ENCODE measurements at places on chromosomes 4 and X. TPM values are rescaled to one million over a fixed set of nuclear protein-coding genes. Genes with fewer than 3 reads are reported as not detected.

Gene PRDM8
- 15.7 TPM for total RNA-seq

Gene GUCY1A1
- total RNA-seq: 254 TPM

Gene TIMM8A
- total RNA-seq: 3.0 TPM

Gene PDCL2
- total RNA-seq: not detected

Gene NEXMIF
- 7.3 TPM for total RNA-seq

Gene PAGE4
- not detected for total RNA-seq

DNA sequence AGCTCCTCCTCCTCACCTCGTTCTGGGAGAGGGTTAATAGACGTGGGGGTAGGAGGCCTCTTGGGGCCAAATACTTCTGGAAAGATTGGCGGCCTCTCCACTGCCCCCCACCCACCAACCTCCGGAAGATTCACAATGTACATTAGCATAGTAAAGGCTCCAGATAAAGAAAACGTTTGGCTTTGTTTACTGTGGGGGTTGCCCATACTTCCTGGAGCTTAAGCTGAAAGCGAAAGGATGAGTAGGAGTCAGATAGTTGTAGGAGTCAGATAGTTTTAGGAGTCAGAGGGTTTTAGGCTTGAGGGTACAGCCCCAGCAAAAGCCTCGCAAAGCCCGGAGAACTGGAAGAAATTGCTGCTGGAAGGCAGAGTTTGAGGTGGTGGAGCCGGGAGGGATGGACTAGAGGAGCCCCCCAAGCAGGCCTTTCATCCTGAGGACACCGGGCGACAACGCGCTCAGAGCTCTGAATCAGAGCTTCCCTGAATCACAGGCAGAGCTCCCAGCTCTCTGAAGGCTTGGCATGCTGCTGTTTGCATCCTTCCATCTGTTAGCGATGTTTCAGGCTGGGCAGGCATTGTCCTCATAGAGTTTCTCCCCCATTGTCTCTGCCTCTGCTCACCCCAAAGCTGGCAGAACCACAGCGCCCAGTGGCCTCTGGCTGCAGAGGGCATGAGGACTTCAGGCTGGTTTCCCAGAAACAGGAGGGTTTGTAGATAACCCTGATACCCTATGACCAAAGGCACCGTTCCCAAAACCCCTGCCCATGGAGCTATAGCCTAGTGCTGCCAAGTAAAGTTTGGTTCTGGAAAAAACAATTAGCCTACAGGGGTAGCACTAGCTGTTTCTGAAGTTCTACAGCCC, 280.7 kb downstream of the BCOR start:
- H3K4me3 ChIP-seq: no peak overlapping the region
- H3K27ac ChIP-seq: no peak overlapping the region
- peaks cover 10% of the 10 kb centered on the region for H3K4me1 ChIP-seq
- no peak for DNase-seq
- no peaks in the 10 kb centered on the region for H3K27me3 ChIP-seq

DNA sequence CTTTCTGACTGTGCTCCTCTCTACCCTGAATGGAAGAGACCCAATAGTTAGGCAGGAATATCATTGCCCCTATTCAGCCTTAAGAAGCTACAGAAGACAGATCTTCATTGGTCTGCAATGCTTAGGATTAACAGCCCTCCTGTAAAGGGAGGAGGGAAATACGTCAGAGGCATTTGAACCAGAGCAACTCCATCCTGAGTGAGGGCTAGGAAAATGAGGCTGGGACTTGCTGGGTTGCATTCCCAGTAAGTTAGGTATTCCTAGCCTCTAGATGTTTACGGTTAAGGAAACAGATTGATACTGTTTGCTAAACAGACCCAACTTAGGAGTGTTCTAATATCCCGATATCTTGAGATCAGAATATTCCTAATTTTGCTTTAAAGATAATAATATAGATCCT, 63.5 kb downstream of the PCDH18 start:
- no peaks in the 10 kb centered on the region for H3K36me3 ChIP-seq
- peaks cover 41% of the 10 kb centered on the region for H3K4me1 ChIP-seq
- H3K4me3 ChIP-seq: no peak overlapping the region
- no peak for DNase-seq
- H3K27ac ChIP-seq: no peak overlapping the region

GRCh38 chr4:145867406-145867805, 71.2 kb downstream of the ZNF827 start:
- no peak overlapping the region for H3K27ac ChIP-seq
- no peak overlapping the region for H3K4me3 ChIP-seq
- no peaks in the 10 kb centered on the region for H3K27me3 ChIP-seq

- DNase-seq: no peak
- no peak overlapping the region for H3K4me3 ChIP-seq
- no peak overlapping the region for H3K27ac ChIP-seq
- H3K36me3 ChIP-seq: no peaks in the 10 kb centered on the region
- no peaks in the 10 kb centered on the region for H3K4me1 ChIP-seq
- no peaks in the 10 kb centered on the region for H3K27me3 ChIP-seq
Observed at GRCh38 chr4:74016068-74016467, 17.6 kb upstream of the CXCL5 start.

DNA sequence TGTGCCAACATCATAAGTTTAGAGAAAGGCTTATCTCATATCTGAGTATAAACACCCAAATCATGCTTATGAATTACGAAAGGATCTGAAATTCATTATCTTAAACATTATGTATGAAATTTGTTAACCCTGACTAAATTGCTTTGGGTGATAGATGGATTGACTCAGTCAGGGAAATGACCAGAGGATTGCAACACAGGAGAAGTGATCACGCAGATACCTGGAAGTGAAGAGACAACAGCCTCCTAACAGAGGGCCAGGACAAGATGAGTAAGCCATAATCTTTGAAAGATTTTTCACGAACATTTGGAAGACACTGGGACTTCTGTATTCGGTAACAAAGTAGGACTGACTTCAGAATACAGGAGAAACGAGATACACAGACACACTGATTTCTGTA, 363.4 kb downstream of the DMD start:
- no peak overlapping the region for H3K4me3 ChIP-seq
- no peaks in the 10 kb centered on the region for H3K27me3 ChIP-seq
- no peak for DNase-seq
- H3K27ac ChIP-seq: no peak overlapping the region
- no peaks in the 10 kb centered on the region for H3K4me1 ChIP-seq

Data from sigmoid colon (tissue), 7 donors.